NCI-H510A (cell line): ENCODE measurements at places on chromosomes 1 and 21.

DNA sequence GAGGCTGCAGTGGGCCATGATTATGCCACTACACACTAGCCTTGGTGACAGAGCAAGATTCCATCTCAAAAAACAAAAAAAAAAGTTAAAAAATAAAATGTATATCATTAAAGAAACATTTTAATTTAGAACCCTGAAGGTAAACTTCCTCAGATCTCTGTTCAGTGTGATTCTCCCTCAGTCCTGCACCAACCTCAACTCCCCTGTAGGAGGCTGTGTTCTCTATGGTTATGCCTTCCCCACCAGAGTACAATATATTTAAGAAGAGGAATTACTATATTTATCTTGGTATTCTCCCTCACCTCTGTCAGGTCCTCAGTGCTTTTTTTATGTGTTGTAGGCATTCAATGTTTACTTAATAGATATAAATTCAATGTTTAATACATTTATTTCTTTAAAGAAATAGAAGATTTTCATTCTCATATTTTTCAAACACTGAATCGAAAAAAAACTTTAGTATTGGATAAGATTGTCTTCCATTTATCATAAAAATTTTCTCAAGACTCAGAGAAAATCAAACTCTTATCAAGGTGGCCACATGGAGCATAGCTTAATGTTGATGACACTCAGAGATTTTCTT, 4.8 kb upstream of the LRRC8B start:
- no peak for DNase-seq

DNA sequence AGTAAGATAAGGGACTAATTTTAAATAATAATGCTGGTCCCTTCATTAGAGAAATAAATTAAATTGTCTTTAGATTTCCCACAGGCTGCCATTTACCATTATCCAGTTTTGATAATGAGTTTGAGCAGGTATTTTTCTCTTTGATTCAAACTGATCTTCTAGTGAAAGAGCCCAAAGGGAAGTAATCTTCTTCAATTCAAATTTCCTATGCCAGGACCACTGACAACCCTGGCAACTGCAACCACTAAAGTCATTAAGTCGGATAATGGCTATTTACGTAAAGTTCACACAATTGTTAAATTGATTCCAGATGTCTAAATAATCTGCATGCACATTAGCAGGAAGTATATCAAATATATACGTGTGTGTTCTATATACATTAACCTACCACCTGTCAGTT, 399.3 kb downstream of the PTPRC start:
- DNase-seq = no peak

DNA sequence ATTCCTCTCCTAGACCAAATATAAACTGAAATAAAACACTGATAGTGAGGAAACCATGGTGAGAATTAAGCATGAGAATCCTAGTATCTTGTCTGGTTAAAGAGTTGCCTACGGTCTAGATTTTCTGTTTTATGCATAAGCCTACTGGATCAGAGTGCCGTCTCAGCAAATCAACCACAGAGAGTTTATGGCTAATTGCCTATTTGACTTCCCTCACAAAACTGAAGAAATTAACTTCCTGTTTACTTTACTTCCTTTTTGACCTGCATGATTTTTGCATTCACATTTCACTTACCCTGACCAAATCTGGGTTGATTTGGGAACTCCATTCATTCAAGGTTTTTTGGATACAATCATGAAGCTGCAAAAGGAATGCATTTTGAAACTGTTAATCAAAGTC, 5.0 kb downstream of the GCLM start:
- no peak for DNase-seq

- no peak for DNase-seq
Observed at GRCh38 chr1:5225707-5226704, 571.6 kb downstream of the AJAP1 start.
